Activated B cell treated with CpG ODN at 0.5 μM for 24 hours (primary cell): ENCODE measurements at places on chromosomes 6 and 20. TPM values are rescaled to one million over a fixed set of nuclear protein-coding genes. Genes with fewer than 3 reads are reported as not detected.

The SUN5 gene
- not detected in 2 replicates for total RNA-seq

The EDN1 gene
- total RNA-seq: 0.56 and 0.91 TPM in 2 replicates

The OSBPL2 gene
- total RNA-seq: 40.3 and 43.0 TPM in 2 replicates

DNA sequence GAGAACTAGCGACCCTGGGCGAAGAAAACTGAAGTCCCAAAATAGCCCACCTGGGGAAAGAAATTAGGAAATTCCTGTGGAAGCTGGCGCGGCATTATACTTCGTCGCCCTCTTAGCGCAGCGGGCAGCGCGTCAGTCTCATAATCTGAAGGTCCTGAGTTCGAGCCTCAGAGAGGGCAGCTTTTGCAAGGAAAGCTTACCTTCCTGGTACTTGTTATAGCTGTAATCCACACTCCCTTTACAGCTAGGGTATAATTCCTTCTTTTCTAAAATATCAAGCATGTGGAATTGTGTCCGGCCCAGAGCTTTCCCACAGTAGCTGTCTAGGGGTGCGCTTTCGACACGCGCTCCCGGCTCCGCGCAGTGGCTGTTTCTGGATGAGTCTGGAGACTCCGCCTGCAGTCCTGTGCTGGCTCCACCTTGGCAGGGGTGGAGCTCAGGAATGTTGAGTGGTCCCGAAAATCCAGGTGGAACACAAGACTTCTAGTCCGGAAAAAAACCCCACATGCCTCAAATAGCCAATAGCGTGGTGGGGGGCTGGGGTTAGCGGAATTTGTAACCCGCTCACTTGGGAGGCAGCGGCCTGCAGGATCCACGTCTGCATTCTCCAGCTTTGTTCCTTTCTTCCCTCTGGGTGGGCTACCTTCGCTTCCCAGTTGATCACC is 83.7 kb upstream of the ZNF322 start:
- peaks cover 39% of the 10 kb centered on the region for H3K27me3 ChIP-seq
- no peaks in the 10 kb centered on the region for H3K4me1 ChIP-seq
- DNase-seq: no peak
- no peaks in the 10 kb centered on the region for H3K36me3 ChIP-seq
- no peak overlapping the region for H3K4me3 ChIP-seq

- DNase-seq: no peak
- H3K4me1 ChIP-seq: peaks cover 34% of the 10 kb centered on the region
- H3K4me3 ChIP-seq: peak overlapping the region; percentile 92
- no peaks in the 10 kb centered on the region for H3K36me3 ChIP-seq
- peaks cover 6% of the 10 kb centered on the region for H3K27me3 ChIP-seq
Measured at GRCh38 chr6:150004101-150004782, 21.1 kb downstream of the RAET1L start.

DNA sequence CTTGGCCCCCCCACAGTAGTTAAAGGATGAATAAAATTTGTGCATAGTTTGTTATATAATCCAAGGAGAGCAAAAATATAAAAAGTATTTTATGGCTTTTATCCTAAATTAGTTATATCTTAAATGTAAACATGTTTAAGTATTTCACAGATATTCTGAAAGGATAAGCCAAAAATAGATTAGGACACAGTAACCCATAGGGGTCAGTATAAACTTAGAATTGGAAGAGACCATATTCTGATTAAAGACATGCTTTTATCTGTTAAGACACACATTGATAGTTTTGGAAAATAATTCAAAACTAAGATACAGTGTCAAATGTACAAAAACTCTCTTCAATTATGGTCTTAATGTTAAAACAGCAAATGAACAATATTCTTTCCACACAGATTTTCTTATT is 4.5 kb upstream of the SERINC1 start:
- H3K4me1 ChIP-seq: peaks cover 6% of the 10 kb centered on the region
- peaks cover 8% of the 10 kb centered on the region for H3K36me3 ChIP-seq
- no peak for DNase-seq
- H3K27me3 ChIP-seq: no peaks in the 10 kb centered on the region
- H3K27ac ChIP-seq: no peak overlapping the region
- no peak overlapping the region for H3K4me3 ChIP-seq

DNA sequence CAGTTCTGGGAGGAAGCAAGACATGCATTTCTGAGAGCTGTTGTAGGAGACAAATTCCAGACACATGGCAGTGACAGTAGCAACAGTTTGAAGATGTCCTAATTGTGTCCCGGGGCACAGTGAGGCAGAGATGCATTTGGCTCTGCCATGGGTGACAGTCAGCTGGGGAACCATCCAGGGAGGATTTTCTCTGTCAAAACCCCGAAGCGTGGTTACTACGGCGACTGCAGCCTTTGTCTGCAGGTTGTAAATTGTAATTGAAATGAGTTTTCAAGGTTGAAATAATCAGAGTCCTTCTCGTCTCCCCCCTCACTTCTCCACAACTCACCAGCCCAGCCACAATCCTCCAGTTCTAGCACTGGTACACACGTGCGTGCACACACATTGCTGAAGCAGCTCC is 100.1 kb downstream of the GRM4 start:
- H3K36me3 ChIP-seq: no peaks in the 10 kb centered on the region
- H3K27ac ChIP-seq: no peak overlapping the region
- H3K27me3 ChIP-seq: peaks cover 8% of the 10 kb centered on the region

GRCh38 chr6:166619912-166620311 is 7.1 kb downstream of the RPS6KA2 start:
- no peak for DNase-seq
- H3K4me3 ChIP-seq: no peak overlapping the region
- H3K27ac ChIP-seq: no peak overlapping the region
- H3K4me1 ChIP-seq: peaks cover 3% of the 10 kb centered on the region
